Right atrium auricular region (tissue), 2 donors: ENCODE measurements at places on chromosomes 13 and 19.

GRCh38 chr13:43270130-43270830, 246.9 kb downstream of the DNAJC15 start:
- no peaks in the 10 kb centered on the region for H3K36me3 ChIP-seq
- H3K4me3 ChIP-seq = no peak overlapping the region
- H3K27ac ChIP-seq = peak overlapping the region; percentile 61

- H3K27ac ChIP-seq = no peak overlapping the region
- H3K27me3 ChIP-seq = no peaks in the 10 kb centered on the region
- H3K4me1 ChIP-seq = peaks cover 6% of the 10 kb centered on the region
- no peak for DNase-seq
- no peak overlapping the region for H3K4me3 ChIP-seq
- H3K36me3 ChIP-seq = no peaks in the 10 kb centered on the region
These were observed 109.6 kb upstream of the SERP2 start for GRCh38 chr13:44263751-44264620.

- H3K27ac ChIP-seq = no peak overlapping the region
- no peaks in the 10 kb centered on the region for H3K36me3 ChIP-seq
- no peaks in the 10 kb centered on the region for H3K4me1 ChIP-seq
These were observed 12.3 kb downstream of the CBLC start for GRCh38 chr19:44789943-44790483.

- no peak overlapping the region for H3K27ac ChIP-seq
- H3K36me3 ChIP-seq = peaks cover 95% of the 10 kb centered on the region
- DNase-seq = no peak
- no peak overlapping the region for H3K4me3 ChIP-seq
These were observed 16.4 kb downstream of the MICOS13 start for GRCh38 chr19:5663904-5664303.

- no peak overlapping the region for H3K27ac ChIP-seq
- H3K27me3 ChIP-seq = no peaks in the 10 kb centered on the region
- H3K4me3 ChIP-seq = no peak overlapping the region
- no peaks in the 10 kb centered on the region for H3K36me3 ChIP-seq
- no peak for DNase-seq
- no peaks in the 10 kb centered on the region for H3K4me1 ChIP-seq
These were observed 26.5 kb upstream of the LSM14A start for GRCh38 chr19:34145741-34146202.

DNA sequence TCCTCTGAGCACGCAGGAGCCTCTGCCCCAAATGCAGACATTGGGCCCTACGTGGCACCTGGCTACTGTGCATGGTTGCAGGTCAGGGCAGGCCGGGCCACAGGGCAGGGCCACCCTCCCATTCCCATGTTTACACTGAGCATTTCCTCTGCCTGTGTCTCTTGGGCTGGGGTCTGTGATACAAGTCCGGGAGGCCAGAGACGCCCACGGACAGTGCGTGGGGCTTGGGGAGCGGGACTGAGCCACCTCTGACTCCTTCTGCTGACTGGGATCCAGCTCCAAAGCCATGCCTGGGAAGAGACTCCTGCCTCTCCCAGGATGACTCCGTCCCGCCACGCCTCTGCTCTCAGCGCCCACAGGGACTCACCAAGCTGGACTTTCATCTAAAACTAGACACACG, 18.8 kb downstream of the GAS6 start:
- no peak overlapping the region for H3K4me3 ChIP-seq
- peaks cover 28% of the 10 kb centered on the region for H3K36me3 ChIP-seq
- DNase-seq = no peak
- no peaks in the 10 kb centered on the region for H3K27me3 ChIP-seq

GRCh38 chr13:55069746-55070145, 2041.1 kb downstream of the OLFM4 start:
- no peaks in the 10 kb centered on the region for H3K27me3 ChIP-seq
- H3K4me1 ChIP-seq = no peaks in the 10 kb centered on the region
- DNase-seq = no peak
- H3K27ac ChIP-seq = no peak overlapping the region

DNA sequence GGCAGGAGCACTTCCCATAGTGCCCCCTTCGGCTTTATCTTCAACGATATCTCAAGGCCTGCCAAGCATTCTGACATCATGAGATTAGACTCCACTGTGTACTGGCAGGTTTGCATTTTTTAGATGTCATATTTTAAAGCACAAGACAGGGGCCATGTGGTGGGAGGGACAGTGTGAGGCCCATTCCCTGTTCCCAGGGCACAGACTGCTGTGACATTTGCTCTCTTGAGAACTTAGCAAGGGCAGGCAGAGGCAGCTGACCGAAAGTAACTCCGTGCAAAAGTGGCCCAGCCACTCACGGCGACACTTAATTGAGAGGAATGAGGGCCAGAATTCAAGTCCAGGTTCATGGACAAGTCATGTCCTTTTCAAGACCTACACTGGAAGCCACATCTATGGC, 201.8 kb downstream of the COL4A1 start:
- no peaks in the 10 kb centered on the region for H3K27me3 ChIP-seq
- peaks cover 31% of the 10 kb centered on the region for H3K4me1 ChIP-seq
- no peak for DNase-seq
- H3K36me3 ChIP-seq = no peaks in the 10 kb centered on the region
- H3K27ac ChIP-seq = no peak overlapping the region

- DNase-seq = no peak
- no peaks in the 10 kb centered on the region for H3K4me1 ChIP-seq
- H3K27me3 ChIP-seq = no peaks in the 10 kb centered on the region
- no peak overlapping the region for H3K4me3 ChIP-seq
- H3K27ac ChIP-seq = no peak overlapping the region
These were observed 10.7 kb downstream of the IQCN start for GRCh38 chr19:18263324-18264136.

DNA sequence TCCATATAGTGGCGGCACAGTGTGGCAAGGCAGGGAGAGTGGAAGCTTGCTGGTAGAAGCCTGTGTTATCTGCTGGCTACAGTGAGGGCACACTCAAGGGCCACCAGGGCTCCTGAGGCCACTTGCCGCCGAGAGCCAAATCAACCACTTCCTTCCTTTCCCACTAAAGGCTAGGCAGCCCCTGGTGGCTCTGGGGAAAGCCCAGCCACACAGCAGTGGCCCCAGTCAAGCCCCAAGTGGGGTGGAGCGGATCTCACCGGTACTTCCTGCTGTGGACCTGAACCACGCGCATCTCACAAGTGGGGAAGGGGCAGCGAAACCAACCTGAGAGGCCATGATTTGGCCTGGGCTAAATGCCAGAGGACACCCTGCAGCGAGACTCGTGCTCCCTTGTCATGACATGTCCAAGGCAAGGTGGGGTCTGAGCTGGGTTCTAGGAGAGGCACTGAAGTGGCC, 21.9 kb upstream of the SLC35E1 start:
- DNase-seq = no peak
- H3K4me1 ChIP-seq = no peaks in the 10 kb centered on the region
- H3K4me3 ChIP-seq = no peak overlapping the region
- H3K27ac ChIP-seq = no peak overlapping the region
- no peaks in the 10 kb centered on the region for H3K27me3 ChIP-seq
- no peaks in the 10 kb centered on the region for H3K36me3 ChIP-seq

GRCh38 chr13:44739539-44739938, 163.4 kb upstream of the TSC22D1 start:
- H3K27ac ChIP-seq = peak overlapping the region; percentile 60
- no peak for DNase-seq
- H3K36me3 ChIP-seq = no peaks in the 10 kb centered on the region

- H3K4me1 ChIP-seq = peaks cover 5% of the 10 kb centered on the region
- no peak for DNase-seq
- H3K27me3 ChIP-seq = no peaks in the 10 kb centered on the region
- no peak overlapping the region for H3K4me3 ChIP-seq
These were observed 6.6 kb downstream of the TMEM272 start for GRCh38 chr13:51838240-51838846.

DNA sequence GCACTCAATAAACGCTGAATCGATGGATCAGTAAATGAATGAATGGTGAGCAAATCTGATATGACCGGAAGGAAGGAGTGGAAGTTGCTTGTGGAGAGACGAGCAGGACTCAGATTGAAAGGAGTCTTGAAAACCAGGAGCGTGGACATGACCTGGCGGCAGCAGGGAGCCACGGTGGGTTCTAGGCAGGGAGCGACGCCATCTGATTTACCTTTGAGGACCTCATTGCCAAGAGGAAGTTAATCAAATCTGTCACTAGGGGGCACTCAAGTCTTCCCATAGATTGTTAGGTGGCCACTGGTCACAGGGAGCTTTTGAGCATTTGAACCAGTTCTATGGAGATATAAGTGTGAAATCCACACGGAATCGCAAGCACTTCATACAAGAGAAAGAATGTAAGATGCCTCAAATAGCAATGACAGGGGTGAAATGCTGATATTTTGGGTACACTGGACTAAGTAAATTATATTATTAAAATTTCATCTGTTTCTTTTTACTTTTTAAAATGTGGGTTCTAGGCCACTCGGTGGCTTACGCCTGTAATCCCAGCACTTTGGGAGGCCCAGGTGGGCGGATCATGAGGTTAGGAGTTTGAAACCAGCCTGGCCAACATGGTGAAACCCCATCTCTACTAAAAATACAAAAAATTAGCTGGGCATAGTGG, 9.2 kb upstream of the FBN3 start:
- no peaks in the 10 kb centered on the region for H3K27me3 ChIP-seq
- H3K27ac ChIP-seq = no peak overlapping the region
- peaks cover 9% of the 10 kb centered on the region for H3K4me1 ChIP-seq
- no peak overlapping the region for H3K4me3 ChIP-seq
- no peaks in the 10 kb centered on the region for H3K36me3 ChIP-seq

- H3K4me1 ChIP-seq = peaks cover 33% of the 10 kb centered on the region
- H3K4me3 ChIP-seq = no peak overlapping the region
- no peak for DNase-seq
- no peak overlapping the region for H3K27ac ChIP-seq
These were observed 11.1 kb downstream of the PPP5C start for GRCh38 chr19:46357846-46358583.

DNA sequence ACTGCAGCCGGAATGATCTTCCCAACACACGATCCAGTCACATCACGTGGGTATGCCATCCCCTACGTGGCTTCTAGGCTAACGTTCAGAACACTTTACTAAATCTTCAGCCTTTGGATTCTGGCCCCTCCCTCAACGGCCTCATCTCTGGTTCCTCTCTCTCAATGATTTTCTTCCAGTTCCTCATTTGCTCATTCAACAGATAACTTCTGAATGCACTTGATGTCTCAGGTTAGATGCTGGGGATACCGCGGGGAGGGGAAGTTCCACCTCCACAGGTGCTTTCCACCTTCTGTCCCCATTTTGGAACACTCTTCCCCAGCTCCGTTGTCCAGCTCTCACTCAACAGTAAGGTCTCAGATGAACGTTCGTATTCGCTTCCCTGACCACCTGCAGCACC, 66.1 kb downstream of the ATP7B start:
- no peak overlapping the region for H3K27ac ChIP-seq
- H3K4me3 ChIP-seq = no peak overlapping the region
- peaks cover 26% of the 10 kb centered on the region for H3K36me3 ChIP-seq
- H3K27me3 ChIP-seq = no peaks in the 10 kb centered on the region

- no peaks in the 10 kb centered on the region for H3K27me3 ChIP-seq
- no peaks in the 10 kb centered on the region for H3K36me3 ChIP-seq
- no peak overlapping the region for H3K27ac ChIP-seq
- H3K4me1 ChIP-seq = peaks cover 10% of the 10 kb centered on the region
These were observed 18.2 kb upstream of the RNF113B start for GRCh38 chr13:98195054-98195791.

DNA sequence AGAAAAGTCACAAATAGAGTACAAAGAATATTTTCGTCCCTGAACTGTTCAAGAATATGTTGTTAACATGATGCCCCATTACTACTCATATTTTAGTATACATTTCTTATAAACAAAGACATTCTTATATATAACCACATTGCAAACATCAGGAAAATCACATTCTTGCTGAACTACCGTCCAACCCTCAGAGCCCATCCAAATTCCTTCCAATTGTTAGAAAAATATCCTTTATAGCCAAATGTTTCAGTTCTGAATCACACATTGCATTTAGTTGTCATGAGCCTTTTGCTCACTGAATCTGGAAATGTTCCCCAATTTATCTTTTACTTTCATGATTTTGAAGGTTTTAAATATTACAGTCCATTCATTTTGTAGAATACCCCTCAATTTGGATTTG, 467.8 kb upstream of the ARGLU1 start:
- no peak overlapping the region for H3K27ac ChIP-seq
- H3K4me1 ChIP-seq = no peaks in the 10 kb centered on the region
- no peak overlapping the region for H3K4me3 ChIP-seq
- no peak for DNase-seq
- no peaks in the 10 kb centered on the region for H3K27me3 ChIP-seq

- no peaks in the 10 kb centered on the region for H3K4me1 ChIP-seq
- no peaks in the 10 kb centered on the region for H3K27me3 ChIP-seq
- no peak for DNase-seq
These were observed 78.3 kb downstream of the ZNF486 start for GRCh38 chr19:20245309-20245708.

- H3K27me3 ChIP-seq = no peaks in the 10 kb centered on the region
- no peak for DNase-seq
- no peaks in the 10 kb centered on the region for H3K4me1 ChIP-seq
- H3K36me3 ChIP-seq = no peaks in the 10 kb centered on the region
- H3K4me3 ChIP-seq = no peak overlapping the region
These were observed 74.7 kb downstream of the ZNF429 start for GRCh38 chr19:21580101-21580500.

- H3K4me1 ChIP-seq = peaks cover 33% of the 10 kb centered on the region
- DNase-seq = no peak
- peaks cover 77% of the 10 kb centered on the region for H3K36me3 ChIP-seq
- H3K27me3 ChIP-seq = no peaks in the 10 kb centered on the region
These were observed 20.9 kb downstream of the UPF1 start for GRCh38 chr19:18852648-18853047.

- H3K4me3 ChIP-seq = no peak overlapping the region
- H3K36me3 ChIP-seq = peaks cover 24% of the 10 kb centered on the region
- H3K27me3 ChIP-seq = no peaks in the 10 kb centered on the region
- peaks cover 93% of the 10 kb centered on the region for H3K4me1 ChIP-seq
These were observed 12.4 kb downstream of the HNRNPM start for GRCh38 chr19:8457209-8457608.

DNA sequence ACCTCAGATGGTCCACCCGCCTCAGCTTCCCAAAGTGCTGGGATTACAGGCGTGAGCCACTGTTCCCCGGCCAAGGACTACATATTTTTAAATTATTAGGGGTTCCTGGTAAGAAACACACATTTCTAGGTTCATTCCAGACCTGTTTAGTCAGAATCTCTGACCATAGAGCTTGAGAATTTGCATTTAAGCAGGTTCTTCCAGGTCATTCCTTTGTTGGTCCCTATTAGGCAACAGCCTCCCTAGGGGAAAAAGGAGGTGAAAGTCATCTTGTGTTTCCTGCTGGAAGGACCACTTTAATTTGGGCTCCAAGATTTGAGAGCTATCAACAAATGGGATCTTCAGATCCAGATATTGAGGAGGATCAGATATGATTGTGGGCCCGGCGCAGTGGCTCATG, 16.3 kb downstream of the S1PR2 start:
- DNase-seq = no peak
- no peaks in the 10 kb centered on the region for H3K36me3 ChIP-seq
- no peak overlapping the region for H3K4me3 ChIP-seq
- no peaks in the 10 kb centered on the region for H3K27me3 ChIP-seq
- no peaks in the 10 kb centered on the region for H3K4me1 ChIP-seq
- H3K27ac ChIP-seq = no peak overlapping the region
